ENCODE measurements at places on chromosomes 12 and 14.

- DNase-seq: no peak
These were observed 102.2 kb downstream of the KIF26A start for GRCh38 chr14:104240434-104241157.

GRCh38 chr14:76741074-76741473 is 20.2 kb upstream of the VASH1 start:
- DNase-seq: no peak

GRCh38 chr12:129570796-129571400 is 332.9 kb downstream of the TMEM132D start:
- DNase-seq: no peak

GRCh38 chr12:51777457-51777856 is 71.1 kb downstream of the FIGNL2 start:
- no peak for DNase-seq

- DNase-seq: no peak
These were observed 81.7 kb downstream of the CRADD start for GRCh38 chr12:93758801-93759373.

DNA sequence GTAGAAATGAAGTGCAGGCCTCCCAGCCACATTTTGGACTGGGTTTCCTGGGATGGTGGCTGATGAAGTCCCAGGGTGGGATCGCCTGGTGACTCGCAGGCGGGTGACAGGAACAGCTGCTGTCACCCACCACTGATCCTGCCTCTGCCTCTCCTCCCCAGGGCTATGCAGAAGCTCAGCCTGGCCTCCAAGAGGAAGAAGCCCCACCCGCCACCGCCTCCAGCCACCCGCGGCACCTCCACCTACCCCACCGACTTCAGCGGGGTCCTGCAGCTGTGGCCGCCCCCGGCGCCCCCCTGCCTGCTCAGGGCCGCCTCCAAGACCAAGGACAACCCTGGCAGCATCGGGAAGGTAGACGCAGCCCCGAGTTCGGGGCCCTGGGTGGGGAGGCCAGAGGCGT is 28.3 kb downstream of the KIF26A start:
- no peak for DNase-seq

DNA sequence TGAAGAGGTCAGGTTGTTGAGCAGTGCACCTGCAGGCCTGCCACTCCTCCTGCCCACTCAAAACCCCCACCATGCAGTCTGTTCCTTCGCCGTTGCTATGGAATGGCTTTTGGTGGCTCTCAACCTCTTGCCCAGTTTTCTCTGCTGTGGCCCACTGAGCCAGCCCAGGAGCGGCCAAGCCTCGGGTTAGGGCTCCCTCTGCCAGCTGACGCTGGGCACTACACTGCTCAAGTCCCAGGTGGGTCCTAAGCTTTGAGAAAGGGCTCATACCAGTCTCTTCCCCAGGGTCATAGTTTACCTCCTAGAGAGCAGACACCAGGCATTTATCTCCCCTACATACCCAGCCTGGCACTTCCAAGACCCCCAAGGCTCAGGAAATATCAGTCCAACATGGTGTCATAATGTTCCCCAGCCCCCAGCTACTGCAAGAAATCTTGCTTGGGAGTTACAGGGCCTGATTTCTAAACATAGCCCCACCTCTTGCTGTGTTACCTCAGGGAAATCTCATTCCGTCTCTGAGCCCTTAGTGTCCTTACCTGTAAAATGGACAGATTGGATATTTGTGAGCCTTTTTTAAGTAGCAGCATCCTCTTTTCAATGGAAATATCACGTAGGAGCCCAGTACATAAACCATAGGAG is 59.4 kb downstream of the TSPAN11 start:
- DNase-seq: no peak

- DNase-seq: no peak
These were observed 256.4 kb upstream of the PWP1 start for GRCh38 chr12:107429006-107429705.

DNA sequence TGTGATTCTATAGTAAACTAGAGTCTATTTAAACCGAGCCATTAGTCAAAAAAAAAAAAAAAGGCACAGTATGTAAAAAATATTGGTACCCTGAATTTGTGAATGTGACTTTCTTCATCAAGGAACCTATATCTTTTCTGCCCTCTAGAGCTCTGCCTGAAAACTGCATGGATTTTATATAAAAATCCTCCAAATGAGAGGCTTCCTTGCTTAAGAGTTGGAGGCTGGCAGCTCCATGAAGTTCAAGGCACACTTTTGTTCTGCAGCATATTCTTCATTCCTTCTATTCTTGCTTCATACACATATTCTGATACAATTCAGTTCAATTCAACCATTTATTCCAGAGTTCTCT is 23.1 kb upstream of the NKX2-8 start:
- no peak for DNase-seq

GRCh38 chr14:77007975-77008421 is 20.5 kb downstream of the IRF2BPL start:
- DNase-seq: no peak

DNA sequence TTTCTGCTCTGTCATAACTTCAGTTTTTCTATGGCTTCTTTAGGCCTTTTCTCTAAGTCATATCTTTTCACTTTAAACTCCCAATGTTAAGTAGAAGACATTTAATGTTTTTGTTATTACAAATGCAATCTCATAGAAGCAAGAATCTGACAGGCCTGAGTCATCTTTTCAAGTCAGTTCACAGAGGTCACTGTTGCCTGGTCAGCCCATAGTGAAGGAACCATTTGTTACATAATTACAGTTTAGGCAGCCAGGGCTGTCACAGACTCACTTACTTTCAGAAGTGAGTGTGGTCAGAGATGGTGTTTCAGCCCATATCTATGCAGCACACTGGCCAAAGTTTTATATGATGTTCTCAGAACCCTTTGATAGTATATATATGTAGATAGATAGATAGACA is 46.5 kb downstream of the CCER1 start:
- no peak for DNase-seq

GRCh38 chr14:56092763-56093162 is 25.4 kb upstream of the PELI2 start:
- no peak for DNase-seq

Measured in AG04450 (cell line).